Calu3 (cell line): ENCODE measurements at places on chromosomes 16 and 17. TPM values are rescaled to one million over a fixed set of nuclear protein-coding genes. Genes with fewer than 3 reads are reported as not detected.

The RARA gene
- 150 and 170 TPM in 2 replicates for total RNA-seq

The CDK5RAP3 gene
- 431 and 457 TPM in 2 replicates for total RNA-seq

The ZNF19 gene
- 11.1 and 11.3 TPM in 2 replicates for total RNA-seq

The NECAB2 gene
- 0.28 and 1.2 TPM in 2 replicates for total RNA-seq

The PLA2G10 gene
- total RNA-seq = 3.3 and 6.3 TPM in 2 replicates

The WNT9B gene
- total RNA-seq = not detected in 2 replicates

The C17orf113 gene
- 4.2 and 4.5 TPM in 2 replicates for total RNA-seq

The APOBR gene
- 0.14 TPM in 1 of 2 replicates, not detected in the other for total RNA-seq

The SCN4A gene
- total RNA-seq = not detected in 2 replicates

The MARVELD3 gene
- total RNA-seq = 38.4 and 40.1 TPM in 2 replicates

The TOX3 gene
- total RNA-seq = 27.4 and 29.4 TPM in 2 replicates

The TK2 gene
- total RNA-seq = 53.2 and 56.6 TPM in 2 replicates

The PLCD3 gene
- total RNA-seq = 34.4 and 64.3 TPM in 2 replicates

The TMEM114 gene
- total RNA-seq = not detected in 2 replicates

DNA sequence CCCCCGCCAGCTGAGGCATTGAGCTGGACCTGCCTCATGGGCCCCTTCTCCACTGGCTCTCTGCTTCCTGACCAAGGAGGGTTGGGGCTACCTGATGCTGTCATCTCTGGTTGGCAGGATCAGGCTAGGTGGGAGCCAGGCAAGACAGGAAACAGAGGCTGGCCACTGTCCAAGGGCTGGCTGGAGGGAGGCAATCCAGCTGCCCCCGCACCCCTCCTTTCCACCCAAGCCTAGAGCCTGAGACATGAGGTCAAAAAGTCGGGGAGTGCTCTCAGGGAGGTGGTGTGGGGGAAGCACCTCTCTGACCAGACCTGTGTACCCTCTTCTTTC lies 14.5 kb downstream of the NGFR start:
- DNase-seq = no peak

DNA sequence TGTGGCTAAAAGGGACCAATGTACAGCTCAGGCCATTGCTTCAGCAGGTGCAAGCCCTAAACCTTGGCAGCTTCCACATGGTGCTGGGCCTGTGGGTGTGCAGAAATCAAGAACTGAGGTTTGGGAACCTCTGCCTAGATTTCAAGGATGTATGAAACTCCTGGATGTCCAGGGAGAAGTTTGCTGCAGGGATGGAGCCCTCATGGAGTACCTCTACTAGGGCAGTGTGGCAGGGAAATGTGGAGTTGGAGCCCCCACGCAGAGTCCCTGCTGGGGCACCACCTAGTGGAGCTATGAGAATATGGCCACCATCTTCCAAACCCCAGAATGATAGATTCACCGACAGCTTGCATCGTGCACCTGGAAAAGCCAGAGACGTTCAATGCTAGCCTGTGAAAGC lies 13.0 kb downstream of the EFCAB5 start:
- DNase-seq = no peak

- DNase-seq = no peak
Measured at GRCh38 chr17:60369727-60370126, 22.2 kb downstream of the USP32 start.

DNA sequence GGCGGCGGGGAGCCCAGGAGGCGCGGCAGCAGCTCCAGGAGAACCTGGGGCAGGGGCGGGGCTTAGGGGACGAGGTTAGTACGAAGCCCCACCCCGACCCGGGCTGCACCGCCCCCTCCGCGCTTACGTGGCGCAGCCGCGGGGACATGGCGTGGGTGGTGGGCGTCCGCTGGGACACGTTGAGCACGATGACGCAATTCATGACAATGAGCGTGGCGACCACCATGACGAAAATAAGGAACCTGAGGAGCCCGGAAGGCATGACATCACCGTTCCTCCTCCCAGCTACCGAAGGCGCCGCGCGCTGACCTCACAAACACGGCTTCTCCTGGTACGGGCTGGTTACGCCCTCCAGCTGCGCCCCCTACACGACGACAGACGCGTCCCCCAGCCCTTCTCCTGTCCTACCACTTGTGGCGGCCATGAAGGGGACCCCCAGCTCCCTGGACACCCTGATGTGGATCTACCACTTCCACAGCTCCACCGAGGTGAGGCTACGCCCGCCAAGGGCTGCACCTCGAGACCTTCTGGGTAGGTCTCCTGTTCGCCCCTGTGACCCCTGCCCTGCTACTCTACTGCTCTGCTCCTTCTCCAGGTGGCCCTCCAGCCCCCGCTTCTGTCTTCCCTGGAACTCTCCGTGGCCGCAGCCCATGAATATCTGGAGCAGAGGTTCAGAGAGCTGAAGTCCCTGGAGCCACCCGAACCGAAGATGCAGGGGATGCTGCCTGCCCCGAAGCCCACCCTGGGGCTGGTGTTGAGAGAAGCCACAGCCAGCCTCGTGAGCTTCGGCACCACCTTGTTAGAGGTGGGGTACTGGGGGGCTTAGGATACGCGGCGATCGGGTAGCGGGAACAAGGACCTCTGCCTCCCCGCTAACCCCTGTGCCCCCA lies at the start of gene C17orf107:
TSS of gene C17orf107 (plus strand) at position 196 of the 890 bp plus-strand sequence. CDS start at position 423, 227 bp downstream.
- DNase-seq = no peak

- DNase-seq = no peak
Measured at GRCh38 chr17:7881276-7882054, 7.1 kb upstream of the CHD3 start.

GRCh38 chr16:52617591-52617990 lies 70.6 kb upstream of the TOX3 start:
- DNase-seq = no peak

DNA sequence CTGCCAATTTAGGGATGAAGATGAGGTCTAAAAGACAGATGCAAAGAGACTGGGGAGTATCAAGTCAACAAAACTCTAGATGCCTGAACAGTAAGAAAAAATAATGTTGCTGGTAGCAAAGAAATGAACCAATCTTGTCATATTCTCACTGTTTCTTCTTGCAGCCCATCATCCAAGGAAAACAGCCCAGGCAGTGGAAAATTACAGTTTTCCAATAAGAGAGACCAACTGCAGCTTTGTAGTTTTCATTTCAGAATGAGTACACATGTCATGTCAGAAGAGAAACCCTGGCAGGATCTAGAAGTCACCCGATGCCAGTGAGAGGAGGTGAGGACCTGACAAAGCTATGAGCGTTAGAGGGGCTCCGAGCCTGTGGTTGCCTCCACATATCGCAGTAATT lies 500.4 kb upstream of the PSMD7 start:
- no peak for DNase-seq

GRCh38 chr17:61338874-61339478 lies 60.7 kb upstream of the TBX2 start:
- no peak for DNase-seq

DNA sequence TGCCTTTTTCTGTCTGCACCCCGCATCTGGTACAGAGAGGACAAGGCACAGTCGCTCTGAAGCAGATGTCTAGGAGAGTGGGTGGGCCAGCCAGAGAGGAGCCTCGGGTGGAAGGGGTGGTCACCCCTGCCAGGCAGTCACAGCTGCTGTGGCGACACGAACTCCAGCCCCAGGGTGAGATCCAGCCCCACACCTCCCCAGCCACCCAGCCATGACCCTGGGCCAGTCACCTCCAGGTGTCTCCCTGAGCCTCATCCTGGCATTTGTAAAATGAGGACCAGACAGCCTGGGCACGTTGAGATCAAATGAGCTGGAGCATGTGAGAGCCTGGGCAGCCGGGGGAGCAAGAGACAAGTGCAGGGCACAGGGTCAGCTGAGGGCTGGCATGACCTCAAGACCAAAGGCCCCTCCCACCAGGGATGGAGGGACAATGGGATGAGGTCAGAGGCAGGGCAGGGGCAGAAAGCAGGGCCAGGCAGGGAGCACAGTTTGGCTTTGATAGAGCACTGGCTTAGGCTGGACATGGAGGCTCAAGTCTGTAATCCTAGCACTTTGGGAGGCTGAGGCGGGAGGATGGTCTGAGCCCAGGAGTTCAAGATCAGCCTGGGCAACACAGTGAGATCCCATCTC lies 7.7 kb downstream of the ADAM11 start:
- no peak for DNase-seq

GRCh38 chr16:15671530-15672117 lies 21.6 kb downstream of the NDE1 start:
- no peak for DNase-seq

DNA sequence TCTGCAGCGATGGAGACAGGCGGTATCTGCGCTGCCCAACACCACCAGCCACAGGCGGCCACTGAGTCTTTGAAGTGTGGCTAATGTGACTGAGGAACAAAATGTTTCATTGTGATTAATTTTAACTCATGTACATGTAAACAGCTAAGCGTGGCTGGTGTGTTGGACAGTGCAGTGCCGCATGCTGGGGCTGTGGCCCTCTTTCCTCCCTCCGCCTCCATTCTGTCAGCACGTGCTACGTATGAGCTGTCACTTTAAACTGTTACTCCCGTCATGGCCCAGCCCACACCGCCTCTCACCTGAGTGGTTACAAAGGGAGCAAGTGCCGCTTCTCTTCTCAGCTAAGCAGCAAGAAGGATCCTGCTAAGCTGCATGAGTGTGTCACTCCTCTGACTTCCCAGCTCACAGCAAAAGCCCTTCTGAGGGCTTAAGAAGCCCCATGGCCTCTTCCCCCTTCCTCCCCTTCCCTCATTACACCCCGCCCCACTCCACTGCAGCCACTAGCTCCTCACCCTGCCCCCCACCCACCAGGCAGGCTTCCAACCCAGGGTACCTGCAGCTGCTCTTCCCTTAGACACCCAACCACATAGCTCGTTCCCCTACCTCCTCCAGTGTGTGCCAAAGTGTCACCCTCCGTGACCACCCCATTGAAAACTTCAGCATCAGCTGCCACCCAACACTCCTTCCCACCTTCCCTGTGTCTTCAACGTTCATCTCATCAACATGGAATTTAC lies 15.0 kb downstream of the HASPIN start:
- DNase-seq = peak; percentile 37

DNA sequence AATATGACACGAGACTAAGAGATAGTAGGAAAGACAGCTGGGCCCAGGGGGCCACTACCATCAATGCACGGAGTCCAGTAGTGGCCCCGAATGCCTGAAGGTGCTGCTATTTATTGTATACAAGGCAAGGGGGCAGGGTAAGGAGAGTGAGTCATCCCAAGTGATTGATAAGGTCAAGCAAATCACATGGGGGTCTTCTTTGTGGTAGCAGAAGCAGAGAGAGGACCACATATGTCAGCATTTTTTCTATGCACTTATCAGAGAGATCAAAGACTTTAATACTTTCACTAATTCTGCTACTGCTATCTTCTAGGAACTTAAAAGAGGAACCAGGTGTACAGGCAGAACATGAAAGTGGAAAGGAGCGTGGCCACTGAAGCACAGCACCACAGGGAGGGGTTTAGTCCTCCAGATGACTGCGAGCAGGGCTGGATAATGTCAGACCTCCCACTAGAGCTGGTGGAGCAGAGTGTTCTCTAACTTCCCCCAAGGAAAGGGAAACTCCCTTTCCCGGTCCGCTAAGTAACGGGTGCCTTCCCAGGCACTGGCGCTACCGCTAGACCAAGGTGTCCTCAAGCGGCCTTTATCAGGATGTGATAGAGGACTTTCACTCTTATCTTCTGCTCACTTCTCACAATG lies 26.4 kb upstream of the ARL4D start:
- no peak for DNase-seq

DNA sequence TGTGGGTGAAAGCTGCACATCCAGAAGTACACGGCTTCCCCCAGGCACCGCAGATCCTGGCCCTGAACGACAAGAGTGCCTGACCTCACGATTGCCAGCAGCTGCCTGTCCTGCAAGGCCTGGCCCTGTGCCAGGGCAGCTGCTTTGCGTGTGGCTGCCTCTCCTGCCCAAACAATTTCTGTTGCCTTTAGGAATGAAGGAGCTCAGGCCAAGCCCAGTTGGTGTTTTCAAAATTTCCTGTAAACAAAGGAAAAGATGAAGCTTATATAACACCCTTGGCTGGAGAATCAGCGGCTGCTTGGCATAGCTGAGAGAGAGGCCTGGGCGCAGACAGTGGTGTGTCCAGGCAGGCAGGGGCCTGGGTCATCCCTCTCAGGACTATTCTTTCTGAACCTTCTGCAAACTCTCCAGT lies 11.7 kb upstream of the SLC47A2 start:
- DNase-seq = peak; percentile 54

GRCh38 chr17:56571456-56571855 lies 22.0 kb upstream of the NOG start:
- no peak for DNase-seq

DNA sequence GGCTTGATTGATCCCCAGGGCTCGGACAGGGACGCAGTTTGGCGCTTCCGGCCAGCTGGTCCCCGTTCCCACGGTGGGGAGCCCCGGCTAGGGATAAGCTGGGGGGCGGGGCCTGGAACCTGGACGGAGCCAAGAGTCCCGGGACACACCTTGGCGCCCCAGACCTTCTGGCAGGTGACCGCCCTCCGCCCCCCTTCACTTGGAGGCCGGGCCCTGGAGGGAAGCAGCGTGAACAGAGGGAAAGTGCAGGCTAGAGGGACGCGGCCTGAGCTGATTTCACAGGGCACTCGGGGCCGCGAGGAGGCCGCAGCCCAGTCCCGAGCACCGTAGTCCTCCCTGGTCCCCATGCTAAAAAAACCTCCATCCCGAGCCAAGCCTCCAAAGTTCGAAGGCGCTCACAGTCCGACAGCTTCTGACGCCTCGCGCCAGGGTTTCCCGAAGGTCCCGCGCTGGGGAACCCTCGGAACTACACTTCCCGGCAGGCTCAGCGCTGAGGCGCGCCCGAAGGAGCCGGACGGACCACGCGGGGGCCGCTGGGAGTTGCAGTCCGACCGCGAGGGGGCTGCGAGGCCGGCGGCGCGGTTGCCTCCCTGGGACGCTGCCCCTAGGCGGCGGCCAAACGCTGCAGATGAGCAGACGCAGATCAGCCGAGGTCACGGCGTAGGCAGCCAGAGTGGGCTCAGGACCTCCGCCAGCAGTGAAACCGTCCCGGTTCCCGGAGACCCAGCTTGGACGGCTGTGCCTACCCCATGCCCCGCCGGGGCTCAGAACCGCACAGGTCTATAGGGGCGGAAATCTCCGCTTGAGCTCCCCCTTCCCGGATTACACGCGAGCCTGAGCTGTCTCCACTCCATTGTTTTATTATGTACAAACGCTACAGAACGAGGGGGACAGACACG lies at the start of gene TBX6:
TSS of gene TBX6 (minus strand) at position 451 of the 899 bp plus-strand sequence. CDS start 731 bp downstream, outside the sequence.
- peak; percentile 98 for DNase-seq

DNA sequence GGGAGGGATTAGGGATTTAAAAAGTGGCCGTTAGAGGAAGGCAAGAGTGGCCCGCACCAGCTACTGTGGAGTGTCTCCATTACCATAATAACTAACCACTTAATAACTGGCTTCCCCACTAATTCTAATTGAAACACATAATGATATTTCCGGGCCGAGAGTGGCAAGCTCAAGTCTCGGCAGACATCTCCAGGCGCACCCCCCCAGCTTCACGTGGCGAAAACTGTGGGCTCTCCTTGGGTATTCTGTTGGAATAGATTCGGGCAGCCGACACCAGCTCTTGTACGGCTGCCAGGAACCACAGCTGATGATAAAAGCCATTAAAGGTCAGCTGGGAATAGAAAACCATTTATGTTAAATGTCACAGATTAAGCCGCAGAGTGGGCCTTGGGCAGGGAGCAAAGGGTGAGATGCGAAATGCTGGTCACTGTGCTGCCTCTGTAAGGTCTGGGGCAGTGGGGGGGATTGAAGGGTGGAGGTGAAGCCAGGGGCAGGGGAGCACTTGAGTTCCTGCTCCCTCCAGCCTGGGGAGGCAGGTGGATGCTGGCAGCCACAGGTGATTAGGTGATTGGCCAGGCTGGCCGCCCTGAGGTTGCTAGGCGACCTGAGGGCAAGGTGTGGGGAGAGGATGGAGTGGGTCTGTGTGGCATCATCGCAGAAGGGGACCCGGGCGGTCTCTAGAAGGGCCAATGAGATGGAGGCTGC lies 115.6 kb upstream of the SDK2 start:
- no peak for DNase-seq
